ENCODE measurements at places on chromosomes 2 and 18. TPM values are rescaled to one million over a fixed set of nuclear protein-coding genes. Genes with fewer than 3 reads are reported as not detected.
A peak's percentile ranks its signal among the peaks of the same experiment; 100 is the strongest.

GAREM2 gene
- 0.44 TPM for total RNA-seq

LYG1 gene
- total RNA-seq: 0.22 TPM

RNF181 gene
- 226 TPM for total RNA-seq

ECEL1 gene
- not detected for total RNA-seq

SIX3 gene
- total RNA-seq: not detected

MFSD6 gene
- total RNA-seq: 3.0 TPM

TMEM169 gene
- 0.40 TPM for total RNA-seq

FLACC1 gene
- 0.60 TPM for total RNA-seq

DUSP19 gene
- 1.5 TPM for total RNA-seq

FNDC4 gene
- total RNA-seq: 10.9 TPM

DNA sequence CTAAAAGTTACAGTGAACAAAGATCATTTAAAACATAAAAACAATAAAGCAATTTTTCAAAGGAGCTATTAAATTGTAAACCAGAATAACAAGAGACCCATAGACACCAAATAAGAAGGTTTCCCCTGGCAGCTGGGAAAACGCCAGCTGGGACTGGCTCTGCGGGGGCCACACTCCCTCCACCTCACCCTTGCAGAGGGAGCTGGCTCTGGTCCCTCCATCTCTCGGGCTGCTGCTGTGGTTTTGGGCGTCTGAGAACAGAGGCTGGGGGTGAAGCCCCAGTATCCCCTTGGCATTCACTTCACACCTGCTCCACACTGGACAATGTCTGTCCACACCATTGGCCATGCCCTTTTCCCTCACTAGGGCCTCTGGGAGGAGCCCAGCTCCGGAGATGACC lies 62.1 kb upstream of the OTOS start:
- no peak for DNase-seq

- DNase-seq: no peak
Measured at GRCh38 chr18:6711467-6711866, 18.0 kb upstream of the ARHGAP28 start.

GRCh38 chr18:3383381-3383915 lies 66.5 kb upstream of the TGIF1 start:
- no peak for DNase-seq

- no peak for DNase-seq
Measured at GRCh38 chr2:178401994-178402437, 49.0 kb downstream of the PRKRA start.

GRCh38 chr2:23685181-23685580 lies 241.7 kb downstream of the ATAD2B start:
- no peak for DNase-seq

DNA sequence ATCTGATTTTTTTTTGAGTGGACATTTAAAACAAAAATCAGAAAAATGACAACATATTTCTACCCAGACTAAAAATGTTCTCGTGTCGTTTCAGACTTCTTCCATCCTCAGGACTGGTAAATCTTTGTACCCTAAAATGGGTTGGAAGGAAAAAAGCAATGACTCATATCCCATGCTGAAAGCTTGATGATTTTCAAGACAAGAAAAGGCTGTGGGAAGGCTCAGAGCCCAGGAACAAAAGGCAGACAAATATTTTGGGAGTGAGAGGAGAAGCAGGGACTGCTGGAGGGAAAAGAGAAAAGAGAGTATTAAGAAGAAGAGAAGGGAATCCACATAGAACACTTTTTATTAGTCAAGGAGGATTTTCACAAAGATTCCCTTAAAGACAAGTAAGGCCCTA lies 77.1 kb upstream of the CTAGE1 start:
- peak; percentile 56 for DNase-seq

- DNase-seq: no peak
Measured at GRCh38 chr18:46418663-46419260, 238.3 kb downstream of the LOXHD1 start.

GRCh38 chr2:240559286-240559685 lies 871 bp upstream of the DUSP28 start:
- no peak for DNase-seq

DNA sequence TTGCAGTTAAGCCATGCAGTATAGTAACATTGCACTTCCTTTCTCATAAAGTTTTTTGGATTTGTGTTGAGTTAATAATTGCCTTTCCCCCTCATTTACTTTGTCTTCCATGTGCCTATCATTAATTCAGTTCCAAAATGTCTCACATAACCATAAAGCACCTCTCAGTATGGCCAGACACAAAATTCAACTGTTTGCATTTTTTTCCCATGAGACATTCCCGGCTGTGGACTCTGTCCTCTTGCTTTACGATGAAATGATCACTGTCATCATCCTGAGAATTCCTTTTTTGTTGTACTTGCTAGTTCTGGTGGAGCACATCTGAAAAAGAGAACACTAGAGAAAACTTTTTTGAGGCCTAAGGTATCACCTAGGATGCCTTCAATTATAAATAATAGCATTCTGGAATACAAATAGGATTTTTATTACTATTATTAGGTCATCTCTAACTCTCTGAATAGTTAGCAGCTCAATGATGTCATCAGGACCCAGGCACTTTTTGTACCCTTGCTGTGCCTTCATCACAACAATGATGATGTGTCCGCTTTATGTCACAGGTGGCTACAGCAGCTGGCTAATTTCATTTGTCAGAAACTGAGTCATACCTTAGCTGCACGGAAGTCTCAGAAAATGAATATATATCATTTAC lies 8.5 kb upstream of the ATP8B1 start:
- DNase-seq: no peak

DNA sequence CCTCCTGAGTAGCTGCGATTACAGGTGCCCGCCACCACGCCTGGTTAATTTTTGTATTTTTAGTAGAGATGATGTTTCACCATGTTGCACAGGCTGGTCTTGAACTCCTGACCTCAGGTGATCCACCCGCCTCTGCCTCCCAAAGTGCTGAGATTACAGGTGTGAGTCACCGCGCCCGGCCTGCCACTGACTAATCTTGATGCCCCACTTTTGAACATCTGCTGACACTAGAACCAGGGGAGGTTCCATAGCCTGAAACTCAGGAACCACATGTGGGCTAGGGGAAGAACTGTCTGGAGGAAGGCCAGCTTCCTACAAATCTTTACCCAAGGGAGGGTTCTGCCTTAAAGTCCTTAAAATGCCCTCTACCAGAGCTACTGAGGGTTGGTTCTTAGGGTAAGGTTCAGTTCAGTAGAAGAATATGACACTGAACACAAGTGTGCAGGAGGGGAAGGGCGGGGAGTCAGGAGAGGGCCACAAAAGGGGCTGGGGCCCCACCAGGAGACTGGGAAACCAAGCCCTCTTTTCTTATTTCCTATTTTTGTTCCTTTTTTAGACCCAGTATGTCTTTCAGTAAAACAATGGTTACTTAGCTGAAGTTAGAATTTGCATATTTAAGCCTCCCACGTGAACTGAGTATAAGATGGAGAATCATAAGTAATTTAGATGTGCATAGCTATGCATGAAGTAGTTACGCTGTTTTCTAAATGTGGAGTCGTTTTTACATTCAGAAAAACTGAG lies 6.3 kb upstream of the RAB31 start:
- no peak for DNase-seq

DNA sequence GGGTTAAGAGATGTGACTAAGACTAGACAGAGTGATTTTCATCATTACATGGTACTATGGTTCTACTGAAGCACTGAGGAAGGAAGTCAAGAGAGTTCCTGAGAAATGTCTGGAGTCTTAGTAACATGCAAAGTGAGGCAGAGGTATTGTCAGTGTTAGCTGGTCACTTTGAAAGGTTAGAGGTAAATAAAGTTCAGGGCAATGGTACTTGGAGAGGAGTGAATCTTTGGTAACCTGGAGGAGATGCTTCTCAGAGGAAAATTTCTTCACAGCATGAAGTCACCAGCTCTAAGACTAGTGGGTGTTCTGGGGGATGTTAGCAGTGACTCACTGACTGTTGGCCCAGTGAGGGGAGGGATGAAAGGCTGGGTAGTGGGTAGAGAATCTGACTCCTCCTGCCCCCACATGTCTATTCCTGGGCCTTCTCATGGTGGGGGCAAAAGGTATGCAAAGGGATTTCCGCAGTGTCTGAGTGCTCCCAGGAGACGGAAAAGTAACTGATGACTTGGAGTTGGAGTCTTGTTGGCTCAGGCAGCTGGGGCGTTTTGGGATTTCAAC lies 23.3 kb upstream of the IL1RN start:
- DNase-seq: no peak

- DNase-seq: no peak
Measured at GRCh38 chr18:57190026-57190425, 43.1 kb downstream of the BOD1L2 start.

GRCh38 chr2:151394509-151394908 lies 15.2 kb upstream of the RIF1 start:
- no peak for DNase-seq

- DNase-seq: no peak
Measured at GRCh38 chr2:9883897-9884296, 40.6 kb downstream of the TAF1B start.

GRCh38 chr2:143875295-143876233 lies 644.4 kb downstream of the ZEB2 start:
- no peak for DNase-seq

DNA sequence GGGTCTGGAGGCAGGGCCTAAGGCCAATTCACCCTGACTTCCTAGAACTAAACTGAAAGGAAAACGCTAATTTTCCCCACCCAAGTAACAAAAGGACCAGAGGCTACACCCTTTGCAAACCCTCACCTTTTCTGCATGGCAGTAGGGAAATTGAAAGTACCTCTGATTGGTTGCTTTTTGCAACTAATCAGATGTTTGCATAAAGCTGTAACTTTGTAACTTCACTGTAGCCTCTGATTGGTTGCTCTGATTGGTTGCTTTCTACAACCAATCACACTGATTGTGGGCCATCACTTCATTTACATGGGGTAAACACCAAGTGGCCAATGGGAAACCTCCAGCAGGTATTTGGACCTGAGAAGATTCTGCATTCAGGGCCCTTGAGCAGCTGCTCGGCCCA lies 20.8 kb downstream of the EIPR1 start:
- DNase-seq: no peak
